ENCODE measurements at places on chromosomes 6 and 20. TPM values are rescaled to one million over a fixed set of nuclear protein-coding genes. Genes with fewer than 3 reads are reported as not detected.

The HLA-DPB1 gene
- polyA plus RNA-seq = 30.1 TPM

The KHDC1L gene
- polyA plus RNA-seq = not detected

The TCP1 gene
- 241 TPM for polyA plus RNA-seq

The NOTCH4 gene
- 42.2 TPM for polyA plus RNA-seq

The BCL2L1 gene
- 217 TPM for polyA plus RNA-seq

The DBNDD2 gene
- polyA plus RNA-seq = 423 TPM

The HDGFL1 gene
- polyA plus RNA-seq = not detected

The MAPK13 gene
- 1.5 TPM for polyA plus RNA-seq

The XKR7 gene
- not detected for polyA plus RNA-seq

The FIG4 gene
- polyA plus RNA-seq = 9.3 TPM

The RNF39 gene
- polyA plus RNA-seq = not detected

The TGM3 gene
- polyA plus RNA-seq = 0.04 TPM

The SLC17A4 gene
- polyA plus RNA-seq = 0.04 TPM

The SLC26A8 gene
- polyA plus RNA-seq = not detected

The C20orf141 gene
- not detected for polyA plus RNA-seq

The CEBPB gene
- polyA plus RNA-seq = 14.7 TPM

The CST2 gene
- not detected for polyA plus RNA-seq

The EGFL8 gene
- 4.3 TPM for polyA plus RNA-seq

The PROKR2 gene
- polyA plus RNA-seq = not detected

The COL11A2 gene
- 4.9 TPM for polyA plus RNA-seq

The CYP24A1 gene
- polyA plus RNA-seq = not detected

The ENPP3 gene
- polyA plus RNA-seq = 0.27 TPM

The OR2J3 gene
- not detected for polyA plus RNA-seq

The PRRC2A gene
- polyA plus RNA-seq = 88.1 TPM

The WFDC2 gene
- 0.51 TPM for polyA plus RNA-seq

The ADAM33 gene
- 3.2 TPM for polyA plus RNA-seq

The OXT gene
- not detected for polyA plus RNA-seq

The SUMO4 gene
- 0.50 TPM for polyA plus RNA-seq

The KCNB1 gene
- 1.9 TPM for polyA plus RNA-seq

The ZBTB12 gene
- polyA plus RNA-seq = 2.2 TPM

The ATP6V1G2 gene
- 1.3 TPM for polyA plus RNA-seq

The CRIP3 gene
- polyA plus RNA-seq = 3.6 TPM

The JAG1 gene
- polyA plus RNA-seq = 12.7 TPM
